Left colon (tissue), 2 donors: ENCODE measurements at places on chromosomes 11 and 22.

GRCh38 chr11:82229341-82229740 lies 504.3 kb downstream of the FAM181B start:
- DNase-seq: no peak

DNA sequence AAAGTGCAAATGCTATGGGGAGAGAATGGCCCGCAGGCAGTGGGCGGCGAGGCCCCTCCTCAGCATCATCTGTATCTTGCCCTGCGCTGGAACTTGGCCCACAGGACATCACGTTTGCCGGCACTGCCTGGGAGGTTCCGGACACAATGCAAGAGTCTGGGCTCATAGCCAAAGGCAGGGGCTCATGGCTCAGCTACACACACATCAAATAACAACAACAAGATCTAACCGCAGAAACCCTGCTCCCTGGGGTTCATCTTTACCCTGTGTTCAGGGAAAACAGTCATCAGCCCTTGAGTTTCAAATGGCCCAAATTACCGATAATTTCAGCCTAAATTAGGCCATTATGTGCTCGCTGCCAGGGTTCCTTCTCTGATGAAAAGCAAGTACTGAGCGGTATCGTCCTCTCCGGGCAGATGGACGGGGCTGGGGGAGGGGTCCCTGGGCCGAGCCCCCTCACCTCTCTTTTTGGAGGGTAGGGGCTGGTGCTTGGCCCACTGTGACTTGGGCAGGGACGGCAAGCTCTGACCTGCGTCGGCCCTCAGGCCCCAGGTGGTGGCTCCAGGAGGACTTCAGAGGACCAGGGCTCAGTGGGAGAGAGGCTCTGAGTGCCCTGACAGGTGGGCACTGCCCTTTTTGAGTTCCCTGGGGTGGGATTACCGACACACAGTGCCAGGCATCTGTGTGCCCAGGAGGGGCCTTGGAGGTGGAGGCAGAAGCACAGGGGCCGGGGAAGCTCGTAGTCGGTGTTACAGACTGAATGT lies 25.0 kb upstream of the GAL start:
- DNase-seq: no peak

DNA sequence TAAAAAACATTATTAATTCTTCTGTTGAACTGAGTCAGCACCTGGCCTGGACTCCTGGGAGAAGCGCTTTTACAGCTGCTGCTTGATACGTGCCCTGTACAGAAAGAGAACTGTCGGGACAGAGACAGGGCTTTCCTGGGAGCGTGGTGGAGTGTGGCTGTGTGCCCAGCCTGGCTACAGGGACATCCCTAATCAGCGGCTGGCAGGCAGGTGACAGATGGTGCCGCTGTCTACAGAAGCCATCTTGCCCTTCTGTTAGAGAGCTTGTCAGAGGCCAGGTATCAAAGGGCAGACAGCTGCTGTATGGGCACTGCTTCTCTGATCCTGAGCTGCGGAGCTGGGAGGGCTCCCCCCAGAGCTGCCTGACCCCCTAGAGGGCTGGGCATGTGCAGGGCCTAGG lies 361.8 kb downstream of the TENM4 start:
- no peak for DNase-seq

GRCh38 chr11:59960502-59961381 lies 3.1 kb upstream of the OOSP4A start:
- peak; percentile 24 for DNase-seq

GRCh38 chr11:24687531-24688147 lies 190.8 kb downstream of the LUZP2 start:
- no peak for DNase-seq

GRCh38 chr11:91239359-91239758 lies 985.3 kb upstream of the FAT3 start:
- DNase-seq: no peak

GRCh38 chr22:40867109-40867508 lies 5.2 kb upstream of the DNAJB7 start:
- no peak for DNase-seq

- no peak for DNase-seq
Observed at GRCh38 chr22:49124608-49125007, 703.1 kb downstream of the BRD1 start.

GRCh38 chr22:17477391-17477833 lies 85.9 kb upstream of the SLC25A18 start:
- DNase-seq: no peak

- DNase-seq: no peak
Observed at GRCh38 chr22:29814003-29814402, 24.1 kb downstream of the ASCC2 start.

DNA sequence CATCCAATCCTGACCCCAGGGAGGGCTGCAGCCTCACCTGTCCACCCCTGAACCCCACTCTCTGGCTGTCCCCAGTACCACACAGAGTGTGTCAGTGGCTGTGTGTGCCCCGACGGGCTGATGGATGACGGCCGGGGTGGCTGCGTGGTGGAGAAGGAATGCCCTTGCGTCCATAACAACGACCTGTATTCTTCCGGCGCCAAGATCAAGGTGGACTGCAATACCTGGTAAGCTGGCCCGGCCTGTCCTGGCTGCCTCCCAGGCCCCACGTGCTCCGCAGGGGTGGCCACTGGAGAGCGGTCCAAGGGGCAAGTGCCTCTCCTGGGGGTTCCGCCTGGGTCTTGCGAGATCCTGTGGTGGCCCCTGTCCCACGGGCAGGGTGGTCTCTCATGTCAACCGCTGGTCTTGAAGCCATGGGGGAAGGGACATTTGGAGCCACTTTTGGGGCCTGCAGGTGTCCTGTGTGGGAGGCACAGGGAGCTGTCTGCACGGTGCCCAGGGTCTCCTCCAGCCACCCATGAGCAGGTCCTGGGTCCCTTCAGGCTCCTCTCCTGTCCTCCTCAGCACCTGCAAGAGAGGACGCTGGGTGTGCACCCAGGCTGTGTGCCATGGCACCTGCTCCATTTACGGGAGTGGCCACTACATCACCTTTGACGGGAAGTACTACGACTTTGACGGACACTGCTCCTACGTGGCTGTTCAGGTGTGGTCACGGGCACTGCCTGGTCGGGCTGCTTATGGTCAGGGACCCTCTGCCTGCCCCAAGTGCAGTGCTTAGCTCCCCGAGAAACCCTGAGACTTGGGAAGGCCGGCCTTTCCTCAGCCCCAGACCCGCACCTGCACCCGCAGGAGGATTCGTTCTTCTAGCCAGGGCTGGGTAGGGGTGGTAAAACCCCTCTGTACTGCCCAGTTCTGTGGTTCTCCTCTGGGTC lies 11.8 kb downstream of the MUC2 start:
- no peak for DNase-seq

DNA sequence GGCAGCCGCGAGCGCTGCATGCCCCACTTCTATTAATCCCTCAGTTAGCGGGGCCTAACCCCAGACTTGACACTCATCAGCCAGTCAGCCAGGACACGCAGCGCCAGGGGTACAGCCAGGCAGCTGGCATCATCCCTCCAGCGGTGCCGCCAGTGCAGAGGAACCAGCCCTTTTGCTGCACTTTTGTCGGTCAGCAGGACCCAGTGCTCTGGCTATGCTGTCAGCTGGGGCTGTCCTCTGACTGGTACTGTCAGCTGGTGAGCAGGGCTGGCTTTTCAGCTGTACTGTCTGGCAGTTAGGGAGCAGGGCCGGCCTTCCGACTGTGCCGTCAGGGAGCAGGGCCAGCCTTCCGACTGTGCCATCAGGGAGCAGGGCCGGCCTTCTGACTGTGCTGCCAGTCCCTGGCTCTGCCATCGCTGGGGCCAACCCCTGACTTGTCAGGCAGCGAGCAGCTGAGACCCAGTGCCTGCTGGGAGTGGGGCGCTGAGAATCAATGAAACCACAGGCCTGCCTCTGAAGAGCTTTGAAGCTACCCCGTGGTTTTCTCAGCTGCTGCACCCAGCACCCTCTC lies 115.4 kb downstream of the KIAA1671 start:
- DNase-seq: no peak

GRCh38 chr11:102367364-102367763 lies 20.4 kb downstream of the BIRC2 start:
- DNase-seq: no peak
